ENCODE measurements at places on chromosomes 3 and 15. TPM values are rescaled to one million over a fixed set of nuclear protein-coding genes. Genes with fewer than 3 reads are reported as not detected.

The GATM gene
- under 0.01 TPM for total RNA-seq

The NUTM1 gene
- total RNA-seq = not detected

The WDR49 gene
- not detected for total RNA-seq

The LRRC49 gene
- 17.5 TPM for total RNA-seq

The FOXL2NB gene
- 33.4 TPM for total RNA-seq

The LRRC2 gene
- not detected for total RNA-seq

The GPR15 gene
- total RNA-seq = not detected

The SPSB4 gene
- not detected for total RNA-seq

The NOX5 gene
- 0.29 TPM for total RNA-seq

The GORASP1 gene
- 32.6 TPM for total RNA-seq

The OSTN gene
- total RNA-seq = 0.86 TPM

The KCNMB3 gene
- 0.71 TPM for total RNA-seq

The AADACL2 gene
- total RNA-seq = not detected

The ADGRG7 gene
- not detected for total RNA-seq

The CCR1 gene
- total RNA-seq = 0.29 TPM

The PPARG gene
- total RNA-seq = 30.5 TPM

The ANKRD34C gene
- total RNA-seq = not detected

The TIMP4 gene
- total RNA-seq = 21.3 TPM

The GPR160 gene
- total RNA-seq = 0.71 TPM

The TXNRD3 gene
- total RNA-seq = 10.4 TPM

The IQCF5 gene
- total RNA-seq = not detected

The ISL2 gene
- 1.7 TPM for total RNA-seq

The RFTN1 gene
- 36.5 TPM for total RNA-seq

The PCSK6 gene
- not detected for total RNA-seq

The LRTM1 gene
- not detected for total RNA-seq

The SLC28A2 gene
- total RNA-seq = not detected

The RHOA gene
- 645 TPM for total RNA-seq

The RHCG gene
- not detected for total RNA-seq

The WDR76 gene
- 23.6 TPM for total RNA-seq

The TICRR gene
- total RNA-seq = 3.2 TPM

The TBC1D5 gene
- total RNA-seq = 52.5 TPM

The DHX30 gene
- total RNA-seq = 57.4 TPM

The AGBL1 gene
- total RNA-seq = not detected

The CISH gene
- total RNA-seq = 0.35 TPM

The BDH1 gene
- total RNA-seq = 3.9 TPM

The UPK1B gene
- not detected for total RNA-seq

The AP4E1 gene
- 5.8 TPM for total RNA-seq

The ZBTB20 gene
- total RNA-seq = 6.0 TPM

The CHRD gene
- total RNA-seq = 10.7 TPM

The CPEB1 gene
- total RNA-seq = 8.1 TPM

The SPINK8 gene
- total RNA-seq = not detected

The RUBCN gene
- total RNA-seq = 23.1 TPM

The RUVBL1 gene
- 101 TPM for total RNA-seq

The MNS1 gene
- 3.2 TPM for total RNA-seq

The POLQ gene
- total RNA-seq = 2.3 TPM

The FRMD4B gene
- total RNA-seq = 0.29 TPM

The ZSCAN29 gene
- 5.7 TPM for total RNA-seq

The PGBD4 gene
- total RNA-seq = 0.58 TPM

The RPS17 gene
- 3,029 TPM for total RNA-seq
